HepG2 (cell line): ENCODE measurements at places on chromosomes 7 and 10. TPM values are rescaled to one million over a fixed set of nuclear protein-coding genes. Genes with fewer than 3 reads are reported as not detected.
A peak's percentile ranks its signal among the peaks of the same experiment; 100 is the strongest.

GRCh38 chr10:101061624-101062231, at the start of gene KAZALD1:
TSS of gene KAZALD1 (plus strand) at chr10:101061989. CDS start at chr10:101062593, 604 bp downstream.
- peak; percentile 37 for DNase-seq

GRCh38 chr7:99992330-99993038, 16.7 kb upstream of the AZGP1 start:
- DNase-seq: no peak

- no peak for DNase-seq
Measured at GRCh38 chr10:60446070-60446833, 56.6 kb upstream of the ANK3 start.

Gene EBLN1
- not detected in 2 replicates for polyA plus RNA-seq

Gene MYOF
- 0.17 and 0.18 TPM in 2 replicates for polyA plus RNA-seq

Gene NEUROG3
- polyA plus RNA-seq: not detected in 2 replicates

Gene TLX1
- 0.20 and 0.26 TPM in 2 replicates for polyA plus RNA-seq

DNA sequence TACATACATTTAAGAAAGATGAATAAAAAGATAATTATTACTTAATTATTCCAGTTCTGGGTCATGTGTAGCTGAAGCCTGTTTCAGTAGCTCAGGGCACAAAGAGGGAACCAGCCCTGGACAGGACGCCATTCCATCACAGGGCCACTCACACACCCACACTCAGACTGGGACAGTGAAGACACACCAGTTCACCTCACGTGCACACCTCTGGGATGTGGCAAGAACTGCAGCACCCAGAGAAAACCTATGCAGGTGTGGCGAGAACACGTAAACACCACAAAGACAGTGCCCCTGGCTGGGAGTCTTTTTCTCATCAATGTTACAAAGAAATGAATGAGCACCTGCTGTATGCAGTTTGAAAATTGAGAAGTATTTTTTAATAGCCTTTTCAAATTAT, 1.6 kb upstream of the IDI1 start:
- DNase-seq: peak; percentile 75

Gene MALRD1
- polyA plus RNA-seq: 5.7 TPM in 2 replicates

GRCh38 chr10:31759799-31760626, 168.6 kb downstream of the ARHGAP12 start:
- peak; percentile 85 for DNase-seq

DNA sequence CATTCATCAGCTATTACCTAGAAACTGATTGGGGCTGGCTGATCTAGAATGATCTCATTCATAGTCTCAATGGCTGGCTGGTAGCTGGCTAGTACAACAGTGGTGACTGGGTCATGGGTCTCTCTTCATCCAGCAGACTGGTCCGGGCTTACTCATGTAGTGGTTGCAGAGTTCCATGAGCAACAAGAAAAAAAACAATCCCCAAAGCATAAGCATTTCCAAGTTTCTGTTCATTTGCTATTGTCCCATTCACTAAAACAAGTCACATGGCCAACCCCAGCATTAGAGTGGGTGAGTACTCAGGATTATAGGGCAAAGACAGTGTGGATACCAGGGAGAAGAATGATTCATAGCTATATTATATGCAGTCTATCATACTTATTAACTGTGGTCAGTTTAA, 85.2 kb upstream of the SEMA3C start:
- DNase-seq: no peak

DNA sequence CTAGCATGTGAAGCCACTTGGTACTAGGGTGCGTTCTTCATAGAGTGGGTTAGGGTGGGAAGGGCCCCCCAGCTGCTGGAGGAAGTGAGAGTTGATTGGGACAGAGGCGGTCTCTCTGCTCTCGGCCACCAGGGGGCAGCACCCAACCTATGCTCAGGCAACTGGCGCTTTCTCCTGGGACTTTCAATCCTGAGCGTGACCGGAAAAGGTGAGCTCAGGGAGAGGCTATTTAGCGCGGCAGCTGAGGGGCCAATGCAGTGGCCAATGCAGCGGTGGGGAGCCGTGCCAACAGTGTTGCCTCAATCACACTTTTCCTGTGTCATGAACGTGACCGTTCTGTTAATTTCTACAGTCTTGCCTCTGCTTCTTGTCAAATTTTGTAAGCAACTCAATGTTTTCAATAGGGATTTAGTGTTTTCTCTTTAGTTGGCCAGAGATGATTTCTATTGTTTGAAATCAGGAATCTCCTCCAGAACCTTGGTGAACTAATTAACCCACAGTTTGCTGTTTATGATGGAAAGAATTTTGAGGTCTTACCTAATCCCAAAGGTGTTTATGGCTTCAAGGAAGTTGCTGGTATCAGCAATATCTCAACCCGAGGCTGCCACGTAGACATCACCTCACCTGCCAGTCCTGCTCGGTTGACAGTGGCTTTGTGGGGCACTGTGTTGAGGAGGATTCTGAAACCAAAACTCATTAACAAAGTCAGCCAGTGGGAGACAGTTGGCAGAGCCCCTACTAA, 67.9 kb upstream of the PDZD8 start:
- peak; percentile 41 for DNase-seq

Gene PANK1
- polyA plus RNA-seq: 15.6 and 18.2 TPM in 2 replicates

GRCh38 chr10:122127943-122128342, 139.0 kb downstream of the TACC2 start:
- no peak for DNase-seq

- no peak for DNase-seq
Measured at GRCh38 chr10:123904834-123905409, 13.3 kb upstream of the CPXM2 start.

GRCh38 chr10:31770307-31770902, 158.2 kb downstream of the ARHGAP12 start:
- peak; percentile 10 for DNase-seq

DNA sequence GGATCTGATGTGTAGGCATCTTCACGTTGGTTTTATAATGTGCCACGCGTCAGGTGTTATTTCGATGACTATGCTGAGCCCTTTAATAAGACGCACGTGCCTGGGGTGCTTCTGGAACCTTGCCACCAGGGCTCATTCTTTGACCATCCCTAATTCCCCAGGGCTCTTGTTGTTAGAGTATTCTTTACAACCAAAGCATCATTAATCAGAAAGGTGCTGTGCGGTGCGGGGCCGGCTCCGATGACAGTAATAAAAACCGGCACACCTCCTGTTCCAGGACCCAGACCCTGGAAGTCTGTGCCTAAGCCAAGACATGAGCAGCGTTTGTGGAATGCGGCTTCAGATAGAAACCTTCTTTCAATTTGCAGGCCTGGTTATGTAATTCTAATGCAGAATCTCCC, 58.4 kb downstream of the MGMT start:
- no peak for DNase-seq

DNA sequence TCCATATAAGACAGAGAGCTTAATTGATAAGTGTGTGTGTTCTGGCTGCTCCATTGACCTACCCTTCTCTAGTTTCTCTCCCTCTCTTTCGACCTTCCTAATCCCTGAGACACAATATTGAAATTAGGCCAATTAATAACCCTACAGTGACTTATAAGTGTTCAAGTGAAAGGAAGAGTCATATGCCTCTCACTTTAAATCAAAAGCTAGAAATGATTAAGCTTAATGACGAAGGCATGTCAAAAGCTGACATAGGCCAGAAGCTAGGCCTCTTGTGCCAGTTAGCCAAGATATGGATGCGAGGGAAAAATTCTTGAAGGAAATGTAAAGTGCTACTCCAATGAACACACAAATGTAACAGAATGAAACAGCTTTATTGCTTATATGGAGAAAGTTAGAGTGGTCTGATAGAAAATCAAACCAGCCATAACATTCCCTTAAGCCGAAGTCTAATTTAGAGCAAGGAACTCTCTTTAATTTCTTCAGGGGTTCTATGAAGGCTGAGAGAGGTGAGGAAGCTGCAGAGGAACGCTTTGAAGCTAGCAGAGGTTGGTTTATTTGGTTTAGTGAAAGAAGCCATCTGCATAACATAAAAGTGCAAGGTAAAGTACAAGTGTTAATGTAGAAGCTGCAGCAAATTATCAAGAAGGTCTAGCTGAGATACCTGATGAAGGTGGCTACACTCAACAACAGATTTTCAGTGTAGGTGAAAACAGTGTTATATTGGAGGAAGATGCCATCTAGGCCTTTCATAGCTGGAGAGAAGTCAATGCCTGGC, 53.8 kb downstream of the ST7 start:
- no peak for DNase-seq

Gene CRYGN
- 0.11 TPM in 1 of 2 replicates, not detected in the other for polyA plus RNA-seq

Gene LBX1
- not detected in 2 replicates for polyA plus RNA-seq

GRCh38 chr10:36943544-36943943, 181.9 kb upstream of the ANKRD30A start:
- DNase-seq: no peak

Gene PNLIPRP2
- polyA plus RNA-seq: 0.21 and 0.56 TPM in 2 replicates

- peak; percentile 26 for DNase-seq
Measured at GRCh38 chr10:71486484-71487114, 89.9 kb downstream of the CDH23 start.
